ENCODE measurements at places on chromosomes 5 and 9.

DNA sequence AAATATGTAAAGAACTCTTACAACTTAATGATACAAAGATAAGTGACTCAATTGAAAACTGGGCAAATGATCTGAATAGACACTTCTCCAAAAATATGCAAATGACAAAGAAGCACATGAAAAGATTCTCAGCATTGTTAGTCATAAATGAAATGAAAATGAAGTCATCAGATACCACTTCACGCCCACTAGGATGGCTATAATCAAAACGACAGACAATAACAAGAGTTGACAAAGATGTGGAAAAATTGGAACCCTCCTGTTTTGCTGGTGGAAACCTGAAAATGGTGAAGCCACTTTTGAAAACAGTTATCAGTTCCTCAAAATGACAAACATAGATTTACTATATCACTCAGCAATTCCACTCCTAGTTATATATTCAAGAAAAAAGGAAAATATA is 7.9 kb upstream of the SYK start:
- DNase-seq, result no peak

DNA sequence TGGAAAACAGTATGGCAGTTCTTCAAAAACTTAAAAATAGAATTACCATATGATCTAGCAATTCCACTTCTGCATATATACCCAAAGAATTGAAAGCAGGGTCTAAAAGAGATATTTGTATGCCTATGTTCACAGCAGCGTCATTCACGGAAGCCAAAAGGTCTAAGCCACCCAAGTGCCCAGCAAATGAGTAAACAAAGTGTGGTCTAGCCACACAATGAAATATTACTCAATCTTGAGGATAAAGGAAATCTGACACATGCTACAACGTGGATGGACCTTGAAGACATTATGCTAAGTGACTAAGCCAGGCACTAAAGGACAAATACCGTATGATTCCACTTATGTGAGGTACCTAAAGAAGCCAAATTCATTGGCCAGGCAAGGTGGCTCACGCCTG is 11.1 kb upstream of the MED27 start:
- DNase-seq, result no peak

DNA sequence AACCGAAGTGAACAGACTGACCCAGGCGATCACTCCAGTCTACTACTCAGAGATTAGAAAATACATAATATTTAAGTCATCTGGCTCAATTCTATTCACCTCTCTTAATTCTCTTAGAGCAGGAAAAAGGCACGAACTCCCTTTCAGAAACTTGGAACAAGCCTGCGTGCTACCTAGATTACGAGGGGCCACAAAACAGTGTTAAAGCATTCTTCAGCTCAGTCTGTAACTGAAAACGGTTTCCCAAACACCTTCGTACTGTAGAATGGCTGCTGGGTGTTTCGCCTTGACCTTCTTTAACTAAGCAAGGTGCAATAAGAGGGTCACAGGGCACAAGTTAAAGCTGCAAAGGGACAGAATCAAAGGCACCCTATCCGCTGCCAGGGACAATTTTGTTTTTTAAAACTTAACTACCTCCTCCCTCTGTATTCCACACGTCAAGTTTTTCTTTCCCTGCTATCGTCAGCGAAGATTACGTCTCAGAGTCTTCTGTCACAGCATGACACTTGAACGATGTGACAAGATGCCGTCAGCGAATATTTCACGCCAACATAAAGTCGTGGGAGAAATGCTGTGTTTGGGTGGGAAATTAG is 687 bp downstream of the LYSMD3 start:
- no peak for DNase-seq

DNA sequence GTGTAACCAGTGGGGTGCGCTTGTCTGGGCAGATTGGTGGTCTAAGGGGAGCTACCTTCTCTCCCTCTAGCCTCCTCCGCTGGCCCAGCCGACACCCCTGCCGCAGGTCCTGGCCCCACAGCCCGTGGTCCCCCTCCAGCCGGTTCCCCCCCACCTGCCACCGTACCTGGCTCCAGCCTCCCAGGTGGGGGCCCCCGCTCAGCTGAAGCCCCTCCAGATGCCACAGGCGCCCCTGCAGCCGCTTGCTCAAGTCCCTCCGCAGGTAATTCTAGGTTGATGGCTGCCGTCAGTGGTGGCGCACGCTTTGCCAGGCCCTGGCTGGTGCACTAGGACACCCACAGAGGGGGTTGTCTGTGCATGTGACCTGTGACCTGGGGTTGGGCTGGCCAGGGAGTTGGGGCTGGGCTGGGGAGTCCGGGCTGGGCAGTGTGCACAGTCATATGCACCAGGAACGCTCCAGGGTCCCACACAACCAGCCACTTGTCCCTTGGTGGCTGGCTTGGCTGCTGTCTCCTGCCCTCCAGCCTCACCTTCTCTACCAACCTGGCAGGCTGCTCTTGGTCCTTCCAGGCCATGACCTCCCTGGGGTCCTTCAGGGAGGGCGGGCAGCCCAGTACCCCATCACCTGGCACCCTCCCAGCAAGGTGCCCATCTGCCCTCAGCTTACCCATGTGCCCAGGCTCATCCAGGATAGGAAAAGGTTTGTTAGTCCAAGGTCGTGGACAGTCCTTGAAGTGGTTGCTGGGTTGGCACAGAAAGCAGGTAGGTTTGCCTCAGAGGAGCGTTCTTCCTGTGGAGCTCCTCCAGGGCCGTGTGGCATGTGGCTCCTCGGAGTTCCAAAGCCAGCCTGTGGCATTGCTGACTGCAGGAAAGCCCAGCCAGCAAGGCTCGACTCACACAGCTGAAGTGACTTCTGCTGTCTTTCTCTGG is 73.2 kb downstream of the WNK2 start:
- DNase-seq, result no peak

- no peak for DNase-seq
Measured at GRCh38 chr9:89687188-89687587, 82.4 kb downstream of the GADD45G start.

GRCh38 chr5:178304761-178305645 is 72.4 kb upstream of the PHYKPL start:
- DNase-seq, result no peak

DNA sequence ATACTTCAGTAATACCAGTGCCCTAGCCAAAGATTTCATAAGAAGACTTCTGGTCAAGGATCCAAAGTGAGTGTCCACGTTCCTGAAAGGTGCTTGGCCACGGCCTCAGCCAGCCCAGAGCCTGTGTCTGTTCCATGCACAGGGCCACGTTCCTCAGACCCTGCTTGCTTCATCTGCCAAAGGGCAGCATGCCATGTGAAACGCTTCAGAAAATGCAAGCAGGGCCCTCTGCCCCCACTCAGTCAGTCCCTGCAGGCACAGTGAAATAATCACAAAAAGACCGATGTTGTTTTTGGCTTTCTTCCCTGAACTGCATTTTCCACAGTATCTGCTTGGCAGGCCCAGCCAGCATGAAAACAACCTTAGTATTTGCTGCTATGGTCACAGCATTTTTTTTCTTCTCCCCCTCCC is 85.5 kb upstream of the CTSL start:
- DNase-seq, result no peak

Measured in stimulated activated CD4-positive, alpha-beta T cell treated with anti-CD3 and anti-CD28 coated beads, Interleukin-1b, Interleukin-23, amount 100 ng/mL, for 4 hours (primary cell).